ENCODE measurements at places on chromosomes 7 and 10.

DNA sequence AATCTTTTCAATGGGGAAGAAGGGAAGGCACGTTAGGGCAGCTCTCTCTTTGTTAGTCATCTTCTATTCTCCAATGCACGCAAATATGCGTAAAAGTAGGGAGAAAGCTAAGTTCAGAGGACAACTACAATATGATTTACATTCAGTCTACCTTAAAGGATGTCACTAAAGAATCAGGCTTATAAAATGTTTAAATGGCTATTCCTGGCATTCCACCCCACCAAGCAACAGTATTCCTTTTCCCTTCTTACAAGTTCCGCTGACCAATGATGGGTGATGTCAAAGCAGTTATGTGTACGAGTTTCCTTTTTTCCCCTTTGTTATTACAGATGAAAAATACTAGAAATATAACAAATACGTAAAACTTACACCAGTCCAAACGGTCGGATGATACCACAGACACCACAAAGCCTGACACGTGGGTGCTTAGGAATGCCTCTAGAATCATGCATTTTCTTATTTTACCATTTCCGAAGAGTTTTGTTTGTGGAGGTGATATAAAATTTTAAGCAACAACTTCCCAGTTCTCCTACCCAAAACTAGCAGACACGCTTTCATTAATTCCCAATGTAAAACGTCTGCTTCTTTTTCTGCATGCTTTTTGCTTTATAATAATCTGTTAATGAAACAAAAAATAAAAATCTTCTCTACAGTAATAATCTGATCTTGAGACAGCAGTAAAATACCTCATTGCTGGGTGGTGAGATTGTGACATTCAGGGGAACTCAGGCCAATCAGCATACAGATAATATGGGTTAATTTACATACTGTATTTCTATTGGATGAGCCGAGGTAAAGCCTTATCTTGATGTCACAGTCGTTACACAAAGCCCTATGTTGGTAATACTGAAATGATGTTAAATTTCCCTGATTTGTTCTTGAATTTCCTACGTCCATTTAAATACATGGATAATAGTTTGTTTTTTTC lies 708 bp upstream of the GPR85 start:
- DNase-seq = no peak

- DNase-seq = no peak
Observed at GRCh38 chr10:47288236-47288635, 11.8 kb upstream of the GDF10 start.

DNA sequence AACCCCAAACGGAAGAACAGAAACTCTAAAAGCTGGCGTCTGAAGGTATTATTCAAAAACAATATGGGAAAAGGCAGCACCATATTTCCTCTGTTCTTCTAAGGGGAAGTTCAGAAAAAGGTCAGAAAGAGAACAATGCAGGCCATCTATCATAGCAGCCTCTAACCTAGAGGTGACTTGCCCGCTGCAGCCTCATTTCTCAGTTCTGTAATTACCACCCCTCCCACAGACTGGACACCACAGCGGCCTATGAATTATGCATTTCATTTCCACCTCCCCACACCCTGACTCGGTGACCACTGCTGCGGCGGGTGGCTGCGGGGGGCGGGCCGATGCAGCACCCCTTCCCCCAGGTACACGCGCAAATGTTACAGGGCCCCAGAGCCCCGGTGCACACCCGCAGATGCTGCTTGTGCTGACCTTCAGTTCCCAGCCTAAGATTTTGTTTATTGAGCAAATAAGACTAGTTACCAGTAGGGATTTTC lies 125.5 kb downstream of the CLEC2L start:
- DNase-seq = no peak

DNA sequence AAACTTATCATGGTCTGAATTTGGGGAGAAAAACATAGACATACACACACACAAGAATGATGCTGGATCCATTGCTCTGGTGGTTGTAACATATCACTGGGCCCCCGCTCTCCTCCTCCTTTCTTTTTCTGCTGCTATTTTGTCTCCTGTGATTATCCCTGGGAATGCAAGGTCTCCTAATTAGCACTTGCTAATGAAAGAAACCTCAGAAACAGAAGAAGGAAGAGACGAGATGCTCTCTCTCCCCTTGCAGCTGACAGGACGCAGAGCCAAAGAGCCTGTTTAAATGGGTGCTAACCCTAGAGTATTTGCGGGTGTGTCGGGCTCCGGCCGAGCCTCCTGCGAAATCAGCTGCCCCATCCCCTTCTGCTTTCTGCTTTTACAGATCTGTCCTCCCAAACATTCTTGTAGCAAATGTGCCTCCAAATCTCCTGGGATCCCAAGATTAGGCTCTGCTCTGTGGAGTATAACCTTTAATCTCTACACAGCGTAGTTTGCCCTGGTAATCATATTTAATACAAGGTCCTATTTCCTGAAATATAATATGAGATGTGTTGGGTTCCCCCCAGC lies 81.5 kb downstream of the FRMPD2 start:
- no peak for DNase-seq

GRCh38 chr10:126075009-126075408 lies 178.6 kb downstream of the FANK1 start:
- DNase-seq = no peak

GRCh38 chr7:33707427-33707826 lies 197.9 kb upstream of the BMPER start:
- DNase-seq = no peak

DNA sequence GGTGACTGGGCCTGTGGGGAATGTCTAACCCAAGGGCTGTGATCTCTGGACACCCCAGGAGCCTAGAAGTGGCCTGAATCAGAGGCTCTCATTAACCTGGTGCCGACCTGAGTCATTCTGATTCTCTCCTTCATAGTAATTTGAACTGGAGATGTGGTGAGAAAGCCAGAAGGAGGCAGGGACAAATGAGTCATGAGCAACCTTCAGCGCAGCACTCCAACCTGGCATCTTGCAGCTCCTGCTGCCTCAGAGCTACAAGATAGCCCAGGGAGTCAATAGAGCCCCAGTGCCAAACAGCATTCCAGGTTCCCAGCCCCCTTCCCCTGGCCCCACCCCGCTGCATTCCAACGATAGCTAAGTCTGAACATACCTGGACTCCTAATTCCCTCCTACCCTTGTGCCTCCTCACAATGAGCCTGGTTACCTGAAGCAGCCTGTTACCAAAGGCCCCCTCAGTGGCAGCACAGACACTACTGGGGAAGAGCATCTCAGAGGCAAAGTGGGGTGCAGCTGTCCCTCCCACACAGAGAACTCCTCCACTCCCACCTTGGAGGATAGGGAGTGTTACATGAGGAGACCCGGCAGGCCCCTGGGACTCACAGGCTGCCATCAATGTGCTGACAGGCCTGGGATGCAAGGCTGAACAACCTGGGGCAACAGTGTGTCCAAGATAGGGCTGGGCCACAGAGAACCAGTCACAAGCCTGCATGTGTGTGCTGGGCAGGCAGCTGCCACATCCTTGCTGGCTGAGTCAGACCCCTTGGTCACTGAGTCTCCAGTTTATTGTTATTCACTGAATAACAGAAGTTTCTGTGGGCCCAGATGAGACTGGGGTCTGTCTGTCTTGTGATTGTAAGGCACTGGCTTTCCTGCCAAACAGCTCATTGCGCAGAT lies 76.8 kb upstream of the LEP start:
- DNase-seq = no peak

DNA sequence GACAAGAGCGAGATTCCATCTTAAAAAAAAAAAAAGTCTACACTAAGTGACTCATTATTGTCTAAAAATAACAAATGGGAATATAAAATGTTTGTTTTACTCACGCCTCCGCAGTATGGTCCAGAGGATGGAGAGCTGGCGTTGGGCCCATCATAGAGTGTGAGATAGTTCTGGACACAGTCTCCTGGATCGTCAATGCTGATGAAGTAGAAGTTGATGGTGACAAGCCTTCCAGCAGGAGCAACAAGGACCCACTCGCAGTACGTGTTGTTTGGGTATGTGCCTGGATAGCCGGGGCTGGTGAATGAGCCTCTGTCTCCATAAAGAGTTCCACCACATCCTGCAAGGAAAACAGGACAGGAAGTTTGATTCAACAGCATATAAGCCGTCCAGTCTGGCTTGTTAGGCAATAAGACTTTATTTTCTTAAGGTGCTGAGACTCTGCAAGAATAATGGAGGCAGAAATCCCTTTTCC lies 11.5 kb upstream of the RSU1 start:
- DNase-seq = no peak

- DNase-seq = no peak
Observed at GRCh38 chr10:104334561-104334960, 3.7 kb downstream of the ITPRIP start.

DNA sequence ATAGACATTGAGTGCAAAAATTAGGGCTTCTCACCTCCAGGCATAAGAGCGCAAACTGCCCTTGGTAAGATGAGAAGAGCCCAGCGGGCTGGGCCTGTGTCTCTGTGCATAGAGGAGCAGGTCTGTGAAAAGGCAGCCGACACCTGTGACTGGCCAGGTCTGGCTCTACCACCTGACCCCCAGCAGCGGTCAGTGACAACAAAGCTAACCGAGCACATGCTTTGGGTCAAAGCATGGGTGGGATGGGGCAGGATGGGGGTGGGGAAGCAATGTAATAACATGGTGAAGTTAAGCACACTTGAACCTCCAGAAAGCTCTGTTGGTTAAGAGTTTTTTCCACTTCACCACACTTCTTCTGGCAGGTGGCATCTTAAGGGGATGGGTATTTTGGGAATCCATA lies 29.3 kb downstream of the CYTH3 start:
- no peak for DNase-seq

DNA sequence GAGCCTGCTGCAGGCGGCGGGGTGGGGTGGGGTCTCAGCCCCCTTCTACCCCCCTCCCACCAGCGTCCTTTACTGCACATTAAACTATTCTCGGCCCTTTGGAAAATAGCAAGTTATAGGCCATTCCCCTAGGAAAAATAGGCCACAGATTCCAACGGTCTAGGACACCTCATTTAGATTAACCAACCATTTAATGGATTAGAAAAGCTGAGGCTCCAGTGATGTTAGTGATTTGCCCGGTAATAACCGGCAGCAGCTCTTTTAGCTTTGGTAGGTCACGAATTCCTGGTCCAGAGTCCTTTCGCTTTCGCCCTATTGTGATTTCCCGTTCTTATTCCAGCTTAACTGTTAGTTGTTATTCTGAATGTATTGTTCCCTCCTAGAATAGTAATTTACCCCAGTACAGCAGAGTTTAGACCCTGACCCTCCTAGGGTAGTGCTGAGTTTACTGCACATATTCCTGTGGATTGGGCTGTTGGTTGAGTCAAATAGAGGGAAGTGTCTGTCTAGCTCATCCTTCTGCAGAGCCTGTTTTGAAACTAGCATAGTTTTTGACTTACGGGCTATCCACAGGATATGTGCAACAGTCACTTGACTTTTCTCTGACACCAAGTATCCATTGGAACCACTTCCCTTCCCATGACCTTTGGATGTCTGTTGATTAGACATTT lies 754 bp downstream of the GSTO1 start:
- DNase-seq = no peak

DNA sequence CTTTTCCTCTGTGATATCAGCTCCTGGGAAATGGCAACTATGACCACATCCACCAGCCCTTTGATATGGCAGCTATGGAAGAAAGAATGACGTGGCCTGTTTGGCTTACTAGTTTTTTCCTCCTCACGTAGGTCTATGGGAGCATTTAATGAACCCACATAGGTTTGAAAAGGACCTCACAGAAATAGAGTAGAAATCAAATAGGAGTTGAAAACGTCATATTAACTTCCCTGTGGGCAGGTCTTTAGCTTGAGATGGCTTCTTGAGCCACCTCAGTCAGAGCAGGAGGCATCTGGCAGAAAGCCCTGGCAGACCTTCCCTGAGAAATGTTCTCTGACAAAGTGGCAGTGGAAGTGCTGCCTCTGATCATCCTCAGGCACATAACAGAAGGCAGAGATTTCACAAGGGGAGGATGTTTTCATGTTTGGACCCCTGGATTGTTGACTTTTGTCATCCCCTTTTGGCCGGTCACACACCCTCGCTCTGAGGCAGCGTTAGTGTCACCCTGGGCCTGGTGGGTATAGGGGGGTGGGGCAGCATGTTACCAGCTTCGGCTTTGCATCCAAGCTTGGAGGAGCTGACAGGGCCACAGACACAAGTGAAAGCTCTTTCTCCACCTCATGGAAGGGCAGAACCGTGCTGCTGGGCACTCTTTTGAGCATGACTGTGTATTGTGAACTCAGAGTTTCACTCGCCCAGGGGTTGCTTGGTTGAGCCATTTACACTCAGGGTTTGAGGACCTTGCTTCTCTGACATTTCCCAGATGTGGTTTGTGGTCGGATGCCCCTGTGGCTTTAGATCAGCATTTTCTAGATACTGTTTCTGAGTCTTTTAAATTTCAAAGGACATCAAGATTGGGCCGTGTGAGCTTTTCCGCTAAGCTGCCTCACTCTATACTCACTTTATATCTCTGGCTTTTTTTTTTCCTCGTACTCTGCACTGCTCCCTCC lies 184.2 kb downstream of the STK31 start:
- peak; percentile 8 for DNase-seq

- no peak for DNase-seq
Observed at GRCh38 chr10:125634606-125635005, 48.4 kb downstream of the TEX36 start.

GRCh38 chr10:35447693-35448407 lies 111.5 kb downstream of the CCNY start:
- no peak for DNase-seq

GRCh38 chr7:116443101-116443523 lies 56.4 kb upstream of the CAV2 start:
- DNase-seq = no peak

DNA sequence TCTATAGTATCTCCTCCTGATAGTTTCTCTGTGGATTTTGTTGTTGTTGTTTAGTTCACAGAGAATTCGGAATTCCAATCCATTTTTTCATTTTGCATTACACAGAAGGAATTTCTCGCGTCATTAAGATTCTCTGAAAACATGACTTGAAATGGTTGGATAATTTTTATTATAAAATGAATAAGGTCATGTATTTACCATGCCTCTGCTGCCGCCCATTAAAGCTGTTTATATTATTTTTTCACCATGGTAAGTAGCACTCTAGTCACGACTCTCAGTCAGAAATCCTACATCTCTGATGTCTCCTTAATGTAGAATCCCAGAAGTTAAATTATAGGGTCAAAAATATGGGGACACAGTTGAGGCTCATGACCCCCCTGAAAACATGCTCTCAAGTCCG lies 19.1 kb downstream of the SFMBT2 start:
- no peak for DNase-seq

GRCh38 chr7:105876964-105877601 lies 684 bp upstream of the ATXN7L1 start:
- DNase-seq = peak; percentile 70

DNA sequence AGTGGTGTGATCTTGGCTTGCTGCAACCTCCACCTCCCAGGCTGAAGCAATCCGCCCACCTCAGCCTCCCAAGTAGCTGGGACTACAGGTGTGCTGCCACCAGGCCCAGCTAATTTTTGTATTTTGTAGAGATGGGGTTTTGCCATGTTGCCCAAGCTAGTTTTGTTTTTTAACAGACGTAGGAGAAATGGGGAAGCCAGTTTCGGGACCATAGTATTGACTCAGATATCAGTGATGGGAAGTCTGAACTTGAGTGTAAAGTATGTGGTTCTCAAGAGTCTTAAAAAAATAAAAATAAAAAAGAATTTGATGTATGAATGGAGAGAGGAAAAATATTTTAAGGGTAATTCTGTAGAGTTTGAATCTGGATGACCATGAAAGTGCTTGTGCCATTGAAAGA lies 34.2 kb downstream of the SP4 start:
- DNase-seq = no peak

- no peak for DNase-seq
Observed at GRCh38 chr10:79184145-79184625, 115.4 kb downstream of the ZMIZ1 start.

- DNase-seq = no peak
Observed at GRCh38 chr10:75358835-75359421, 42.6 kb downstream of the ZNF503 start.
